ENCODE measurements at places on chromosomes 5 and 9. TPM values are rescaled to one million over a fixed set of nuclear protein-coding genes. Genes with fewer than 3 reads are reported as not detected.

The PCDHA13 gene
- 0.39 TPM for total RNA-seq

The CENPK gene
- not detected for total RNA-seq

The FAM174A gene
- total RNA-seq, result 17.4 TPM

The MUSK gene
- 7.9 TPM for total RNA-seq

The CCNJL gene
- 2.5 TPM for total RNA-seq

The C7 gene
- total RNA-seq, result 1,019 TPM

The NXNL2 gene
- 1.2 TPM for total RNA-seq

The TEX48 gene
- not detected for total RNA-seq

The HABP4 gene
- 97.2 TPM for total RNA-seq

The SLC36A2 gene
- not detected for total RNA-seq

The EGFLAM gene
- 13.6 TPM for total RNA-seq

The LCN1 gene
- total RNA-seq, result not detected

The AK8 gene
- 1.5 TPM for total RNA-seq

The PTPA gene
- total RNA-seq, result 91.9 TPM

The FANCG gene
- 2.2 TPM for total RNA-seq

The LURAP1L gene
- 28.8 TPM for total RNA-seq

The RGS7BP gene
- total RNA-seq, result 1.2 TPM

- no peaks in the 10 kb centered on the region for H3K27me3 ChIP-seq
- peaks cover 6% of the 10 kb centered on the region for H3K36me3 ChIP-seq
- peak overlapping the region; percentile 96 for H3K27ac ChIP-seq
- DNase-seq, result no peak
- peaks cover 21% of the 10 kb centered on the region for H3K4me1 ChIP-seq
Measured at GRCh38 chr9:130197888-130198287, 25.7 kb downstream of the NCS1 start.

- no peak overlapping the region for H3K27ac ChIP-seq
- DNase-seq, result no peak
- no peak overlapping the region for H3K4me3 ChIP-seq
Measured at GRCh38 chr5:65892801-65893200, 33.6 kb upstream of the ERBIN start.

DNA sequence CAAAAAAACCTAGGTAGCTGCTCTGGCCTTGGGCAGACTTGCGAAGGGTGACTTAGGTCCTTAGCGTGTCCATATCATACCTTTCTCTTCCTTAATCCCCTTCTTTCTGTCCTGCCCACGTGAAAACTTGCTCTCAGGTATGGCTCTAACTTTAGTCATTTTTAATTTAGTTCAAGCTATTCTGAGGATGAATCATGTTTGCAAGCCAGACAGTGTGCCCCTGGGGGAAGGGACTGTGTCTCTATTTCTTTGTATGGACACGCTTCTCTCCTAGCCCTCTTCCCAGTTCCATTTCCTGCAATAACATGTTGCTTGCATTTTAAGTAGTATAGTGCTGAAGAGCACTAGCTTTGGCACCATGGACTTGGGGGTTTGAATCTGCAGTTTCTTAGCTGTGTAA, 120.6 kb downstream of the PTTG1 start:
- no peak overlapping the region for H3K27ac ChIP-seq
- H3K36me3 ChIP-seq, result no peaks in the 10 kb centered on the region
- peaks cover 9% of the 10 kb centered on the region for H3K27me3 ChIP-seq

- no peak overlapping the region for H3K4me3 ChIP-seq
- H3K36me3 ChIP-seq, result no peaks in the 10 kb centered on the region
- H3K4me1 ChIP-seq, result no peaks in the 10 kb centered on the region
Measured at GRCh38 chr9:12765088-12765798, 9.6 kb upstream of the LURAP1L start.

DNA sequence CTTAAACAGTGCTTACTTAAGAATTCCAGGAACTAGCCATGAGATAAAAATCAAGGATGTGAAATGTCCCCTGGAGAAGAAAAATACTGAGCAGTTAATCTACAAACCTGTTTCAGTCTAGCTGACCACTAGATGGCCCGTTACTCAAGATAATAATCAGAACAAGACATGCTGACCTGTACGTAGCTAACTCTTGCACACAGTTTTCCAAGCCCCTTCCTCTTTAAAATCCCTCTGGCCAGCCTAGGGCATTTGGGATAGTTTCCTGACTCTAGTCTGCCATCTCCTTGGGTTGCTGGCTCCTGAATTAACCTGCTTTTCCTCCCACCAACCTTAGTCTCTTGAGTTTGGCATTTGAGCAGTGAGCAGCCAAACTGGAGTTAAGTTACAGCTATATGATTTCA, 59.2 kb upstream of the TRAF1 start:
- H3K4me3 ChIP-seq, result no peak overlapping the region
- H3K36me3 ChIP-seq, result peaks cover 4% of the 10 kb centered on the region
- no peak for DNase-seq

DNA sequence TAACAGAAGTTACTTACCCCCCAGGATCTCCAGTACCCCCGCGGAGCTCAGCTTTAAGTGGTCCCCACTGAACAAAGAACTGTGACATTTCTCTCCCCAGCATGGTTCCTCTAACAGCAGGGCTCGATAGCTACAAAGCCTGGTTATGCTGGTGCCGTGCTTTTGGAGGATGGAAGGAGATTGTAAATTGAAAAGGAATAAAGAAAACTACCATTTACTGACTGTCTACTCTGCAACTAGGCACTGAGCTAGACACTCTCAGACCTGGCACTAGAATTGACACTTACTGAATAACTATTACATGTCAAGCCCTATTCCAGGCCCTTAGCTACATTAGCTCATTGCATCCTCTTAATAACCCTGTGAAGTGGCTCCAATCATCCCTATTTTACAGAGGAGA, 145.3 kb downstream of the TTLL11 start:
- no peaks in the 10 kb centered on the region for H3K27me3 ChIP-seq
- H3K27ac ChIP-seq, result no peak overlapping the region
- no peaks in the 10 kb centered on the region for H3K4me1 ChIP-seq

GRCh38 chr5:8845296-8845695, 700.6 kb downstream of the SEMA5A start:
- no peaks in the 10 kb centered on the region for H3K4me1 ChIP-seq
- no peaks in the 10 kb centered on the region for H3K27me3 ChIP-seq
- H3K4me3 ChIP-seq, result no peak overlapping the region
- H3K27ac ChIP-seq, result no peak overlapping the region

GRCh38 chr5:29508131-29508530, 1685.4 kb upstream of the CDH6 start:
- H3K36me3 ChIP-seq, result no peaks in the 10 kb centered on the region
- no peak overlapping the region for H3K27ac ChIP-seq
- H3K4me3 ChIP-seq, result no peak overlapping the region
- H3K27me3 ChIP-seq, result no peaks in the 10 kb centered on the region
- DNase-seq, result no peak

GRCh38 chr9:86636519-86636918, 282.3 kb upstream of the TUT7 start:
- no peak overlapping the region for H3K27ac ChIP-seq
- H3K4me3 ChIP-seq, result no peak overlapping the region
- no peaks in the 10 kb centered on the region for H3K27me3 ChIP-seq
- no peaks in the 10 kb centered on the region for H3K4me1 ChIP-seq
- no peak for DNase-seq

GRCh38 chr5:67728326-67728890, 487.1 kb upstream of the PIK3R1 start:
- peaks cover 38% of the 10 kb centered on the region for H3K4me1 ChIP-seq
- no peak for DNase-seq
- no peak overlapping the region for H3K27ac ChIP-seq
- no peaks in the 10 kb centered on the region for H3K27me3 ChIP-seq
- H3K4me3 ChIP-seq, result no peak overlapping the region
- no peaks in the 10 kb centered on the region for H3K36me3 ChIP-seq

GRCh38 chr9:106287091-106287631, 575.8 kb upstream of the ZNF462 start:
- peak overlapping the region; percentile 33 for H3K27ac ChIP-seq
- no peaks in the 10 kb centered on the region for H3K27me3 ChIP-seq
- no peaks in the 10 kb centered on the region for H3K36me3 ChIP-seq
- peak overlapping the region; percentile 28 for H3K4me3 ChIP-seq
- DNase-seq, result no peak

GRCh38 chr5:113548396-113548795, 34.9 kb downstream of the YTHDC2 start:
- H3K27ac ChIP-seq, result no peak overlapping the region
- H3K36me3 ChIP-seq, result peaks cover 38% of the 10 kb centered on the region
- peaks cover 16% of the 10 kb centered on the region for H3K4me1 ChIP-seq
- no peak for DNase-seq

DNA sequence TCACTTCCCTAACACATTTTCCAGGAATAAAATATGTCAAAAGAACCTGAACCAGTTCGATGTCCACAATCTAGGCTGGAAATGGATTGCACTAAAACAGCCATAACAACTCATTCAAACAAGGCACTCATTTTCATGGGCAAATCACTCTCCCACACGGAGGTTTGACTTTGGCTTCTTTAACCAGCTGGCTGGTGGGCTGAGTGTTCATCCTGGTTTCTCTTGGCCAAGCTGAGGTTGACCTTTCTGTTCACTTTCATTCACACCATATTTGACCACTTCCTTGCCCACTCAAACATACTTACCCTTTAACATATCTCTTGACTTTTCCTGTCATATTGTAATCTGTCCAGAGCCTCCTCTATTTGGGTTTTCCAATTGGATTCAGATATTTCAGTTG, 5.4 kb downstream of the IL7R start:
- no peak overlapping the region for H3K4me3 ChIP-seq
- H3K27ac ChIP-seq, result no peak overlapping the region
- DNase-seq, result no peak
- no peaks in the 10 kb centered on the region for H3K36me3 ChIP-seq
- H3K27me3 ChIP-seq, result no peaks in the 10 kb centered on the region

GRCh38 chr5:20615888-20616563, 628.0 kb upstream of the CDH18 start:
- H3K27me3 ChIP-seq, result no peaks in the 10 kb centered on the region
- no peak overlapping the region for H3K27ac ChIP-seq
- no peak overlapping the region for H3K4me3 ChIP-seq
- no peaks in the 10 kb centered on the region for H3K36me3 ChIP-seq
- H3K4me1 ChIP-seq, result no peaks in the 10 kb centered on the region

- no peaks in the 10 kb centered on the region for H3K27me3 ChIP-seq
- H3K4me3 ChIP-seq, result no peak overlapping the region
- H3K4me1 ChIP-seq, result peaks cover 6% of the 10 kb centered on the region
- H3K27ac ChIP-seq, result no peak overlapping the region
- peaks cover 94% of the 10 kb centered on the region for H3K36me3 ChIP-seq
Measured at GRCh38 chr5:14467251-14467650, 114.3 kb upstream of the OTULINL start.

- H3K36me3 ChIP-seq, result no peaks in the 10 kb centered on the region
- DNase-seq, result no peak
- peaks cover 12% of the 10 kb centered on the region for H3K4me1 ChIP-seq
- no peaks in the 10 kb centered on the region for H3K27me3 ChIP-seq
- H3K27ac ChIP-seq, result no peak overlapping the region
- peak overlapping the region; percentile 29 for H3K4me3 ChIP-seq
Measured at GRCh38 chr9:76691517-76692313, 72.5 kb upstream of the PCA3 start.

GRCh38 chr5:179608131-179608581, 15.3 kb downstream of the HNRNPH1 start:
- no peaks in the 10 kb centered on the region for H3K27me3 ChIP-seq
- H3K36me3 ChIP-seq, result peaks cover 87% of the 10 kb centered on the region
- DNase-seq, result no peak
- peaks cover 90% of the 10 kb centered on the region for H3K4me1 ChIP-seq
- H3K27ac ChIP-seq, result peak overlapping the region; percentile 74

- no peak for DNase-seq
- no peaks in the 10 kb centered on the region for H3K36me3 ChIP-seq
- no peak overlapping the region for H3K4me3 ChIP-seq
- H3K4me1 ChIP-seq, result peaks cover 10% of the 10 kb centered on the region
Measured at GRCh38 chr5:116581910-116582309, 7.3 kb upstream of the SEMA6A start.

DNA sequence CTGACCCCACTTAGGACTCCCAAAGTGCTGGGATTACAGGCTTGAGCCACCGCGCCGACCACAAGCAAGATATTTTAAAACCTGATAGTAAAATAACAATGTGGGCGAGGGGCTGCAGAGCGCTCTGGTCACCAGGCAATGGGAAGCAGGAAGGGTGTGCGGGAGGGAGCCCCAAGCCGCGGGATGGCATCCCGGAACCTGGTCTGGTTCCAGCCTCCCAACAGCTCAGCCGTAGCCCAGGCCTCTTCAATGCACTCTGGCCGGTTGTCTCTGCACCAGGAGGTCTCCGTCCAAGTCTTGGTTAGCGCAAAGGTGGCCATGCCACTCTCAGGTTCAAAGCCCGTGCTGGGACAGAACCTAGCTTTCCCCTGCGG, 694 bp upstream of the UAP1L1 start:
- DNase-seq, result no peak
- H3K4me3 ChIP-seq, result peak overlapping the region; percentile 71
- no peaks in the 10 kb centered on the region for H3K27me3 ChIP-seq
- peaks cover 10% of the 10 kb centered on the region for H3K4me1 ChIP-seq
- peaks cover 28% of the 10 kb centered on the region for H3K36me3 ChIP-seq

DNA sequence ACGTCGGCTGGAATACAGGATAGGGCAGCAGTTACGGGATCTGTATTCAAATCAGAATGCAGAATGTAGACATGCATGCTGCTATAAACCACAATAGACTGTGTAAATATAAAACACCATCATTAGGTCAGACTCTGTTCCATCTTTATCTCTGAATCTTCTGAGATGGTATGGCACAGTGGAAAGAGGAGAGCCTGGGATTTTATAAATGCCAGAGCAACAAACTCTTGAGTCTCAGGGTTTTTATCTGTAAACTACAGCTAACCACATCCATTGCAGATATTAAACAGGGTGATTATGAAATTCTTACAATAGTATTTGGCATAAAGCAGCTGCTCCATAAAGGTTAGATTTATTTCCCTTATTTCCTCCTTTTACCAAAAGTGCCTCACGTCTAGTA, 108.7 kb downstream of the ZDHHC21 start:
- no peak overlapping the region for H3K4me3 ChIP-seq
- no peak overlapping the region for H3K27ac ChIP-seq

DNA sequence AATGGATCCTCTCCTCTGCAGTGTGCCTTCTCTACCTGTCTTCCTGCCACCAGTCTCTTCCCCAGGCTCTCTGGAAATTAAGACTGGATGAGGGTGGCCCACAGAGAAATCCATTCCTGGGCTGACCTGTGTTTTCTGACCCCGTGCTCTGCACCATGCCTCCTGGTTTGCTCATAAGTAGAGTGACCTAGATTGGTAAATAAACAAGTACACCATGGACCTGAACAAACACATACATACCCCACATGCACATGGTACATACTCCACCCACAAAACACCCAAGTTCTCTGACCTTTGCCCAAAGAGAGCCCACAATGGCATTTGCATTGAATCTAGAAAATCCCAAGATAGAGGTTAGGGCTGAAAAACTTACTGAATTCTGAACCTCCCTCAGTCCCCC, 77.5 kb upstream of the PLPP6 start:
- no peaks in the 10 kb centered on the region for H3K27me3 ChIP-seq
- peaks cover 17% of the 10 kb centered on the region for H3K4me1 ChIP-seq
- H3K4me3 ChIP-seq, result no peak overlapping the region

- H3K4me1 ChIP-seq, result peaks cover 6% of the 10 kb centered on the region
- H3K4me3 ChIP-seq, result no peak overlapping the region
- no peak overlapping the region for H3K27ac ChIP-seq
- no peaks in the 10 kb centered on the region for H3K27me3 ChIP-seq
- no peak for DNase-seq
Measured at GRCh38 chr9:99947395-99947794, 40.9 kb downstream of the STX17 start.

Data from esophagus muscularis mucosa (tissue), 4 donors.